Frontal cortex (tissue), 4 donors: ENCODE measurements at places on chromosomes 3 and 15.

DNA sequence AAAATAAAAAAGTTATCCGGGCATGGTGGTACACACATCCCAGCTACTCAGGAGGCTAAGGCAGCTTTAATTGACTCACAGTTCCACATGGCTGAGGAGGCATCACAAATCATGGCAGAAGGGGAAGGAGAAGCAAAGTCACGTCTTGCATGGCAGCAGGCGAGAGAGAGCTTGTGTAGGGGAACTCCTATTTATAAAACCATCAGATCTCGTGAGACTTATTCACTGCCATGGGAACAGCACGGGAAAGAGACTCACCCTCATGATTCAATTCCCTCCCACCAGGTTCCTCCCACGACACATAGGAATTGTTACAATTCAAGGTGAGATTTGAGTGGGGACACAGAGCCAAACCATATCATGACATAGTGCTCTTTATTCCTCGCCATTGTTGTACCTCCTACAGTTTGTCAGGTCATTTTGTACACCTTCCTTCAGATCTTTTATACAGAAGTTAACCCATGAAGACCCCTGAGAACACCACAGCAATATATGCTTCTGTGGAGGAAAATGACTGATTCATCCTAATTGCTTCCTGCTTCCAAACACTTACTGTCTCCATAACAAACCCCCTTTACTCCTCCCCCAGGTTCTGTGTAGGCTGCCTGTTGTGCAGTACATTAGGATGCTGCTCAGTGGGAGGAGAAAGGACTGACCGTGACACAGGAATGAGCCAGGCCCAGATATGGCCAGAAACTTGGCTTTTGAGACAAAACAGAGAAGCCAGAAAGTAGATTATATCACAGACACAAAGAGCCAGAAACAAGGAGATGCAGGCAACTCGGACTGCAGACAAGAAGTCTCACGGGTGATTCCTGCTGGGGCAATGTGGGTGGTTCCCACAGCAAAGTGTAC, 67.9 kb upstream of the HEG1 start:
- DNase-seq: no peak

DNA sequence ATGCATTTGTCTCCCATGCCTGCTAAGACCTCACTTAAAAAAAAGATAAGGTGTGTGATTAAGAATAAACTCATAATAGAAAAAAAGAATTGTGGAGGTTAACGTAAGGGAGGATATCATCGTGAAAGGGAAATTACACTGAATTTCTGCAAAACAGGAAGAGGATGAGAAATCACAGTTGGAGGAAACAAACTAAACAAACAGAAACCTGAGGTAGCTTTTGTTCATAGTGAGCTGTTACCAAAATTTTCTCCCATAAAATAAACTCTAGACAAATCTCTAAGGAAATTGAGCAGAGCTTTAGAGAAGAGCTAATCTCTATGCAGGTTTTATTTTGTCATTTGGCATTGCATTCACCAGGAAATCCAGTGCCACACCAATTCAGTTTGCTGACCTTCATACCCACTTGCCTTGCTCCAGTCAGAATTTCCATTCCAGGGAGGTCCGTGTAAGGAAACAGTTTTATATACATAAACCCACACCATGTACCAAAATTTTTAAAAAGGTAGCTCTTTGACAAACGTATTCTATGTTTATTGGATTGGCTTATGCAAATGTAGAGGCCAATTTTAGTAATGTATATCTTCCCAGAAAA, 231.2 kb downstream of the MBNL1 start:
- DNase-seq: no peak

- DNase-seq: no peak
Measured at GRCh38 chr15:61138156-61138555, 90.9 kb downstream of the RORA start.

DNA sequence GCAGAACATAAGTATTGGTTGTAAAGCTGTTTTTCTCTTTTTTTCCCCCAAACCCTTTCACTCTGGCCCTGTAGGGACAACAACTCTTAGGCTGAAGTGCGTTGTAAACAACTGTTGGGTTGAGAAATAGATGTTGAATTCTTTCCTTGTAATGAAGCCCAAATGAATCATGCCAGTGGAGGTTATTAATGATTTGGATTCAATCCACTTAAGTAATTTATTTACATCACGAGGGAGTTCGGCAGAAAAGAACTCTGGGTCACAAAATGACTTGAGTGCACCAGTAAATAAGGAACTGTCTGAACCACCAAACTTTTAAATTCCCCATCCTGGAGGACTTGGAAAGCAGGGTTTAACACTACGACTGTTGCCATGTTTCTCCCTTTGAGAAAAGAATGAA, 218.9 kb downstream of the PDZRN3 start:
- no peak for DNase-seq

DNA sequence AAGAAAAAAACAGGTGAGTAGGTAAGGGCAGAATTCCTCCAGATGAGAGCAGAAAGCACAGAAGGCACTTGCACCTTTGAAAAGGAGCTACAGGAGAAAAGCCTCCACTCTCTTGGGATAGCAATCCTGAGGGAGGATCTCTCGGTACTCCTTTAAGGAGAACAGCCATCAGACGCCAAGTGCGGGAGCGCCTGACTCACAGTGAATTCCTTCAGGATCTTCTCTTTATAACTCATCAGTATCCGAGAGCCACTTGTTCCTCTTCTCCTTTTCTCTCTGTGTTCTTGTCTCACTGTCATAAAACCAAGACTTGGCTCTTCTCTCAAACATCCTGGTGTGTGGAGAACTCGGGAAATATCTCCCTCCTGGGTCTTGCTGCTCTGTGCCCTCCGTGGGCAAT, 10.1 kb upstream of the GOLGA8J start:
- DNase-seq: no peak

GRCh38 chr3:9168241-9168741, 81.2 kb downstream of the SRGAP3 start:
- no peak for DNase-seq

- no peak for DNase-seq
Measured at GRCh38 chr3:42432485-42432884, 22.1 kb upstream of the LYZL4 start.

DNA sequence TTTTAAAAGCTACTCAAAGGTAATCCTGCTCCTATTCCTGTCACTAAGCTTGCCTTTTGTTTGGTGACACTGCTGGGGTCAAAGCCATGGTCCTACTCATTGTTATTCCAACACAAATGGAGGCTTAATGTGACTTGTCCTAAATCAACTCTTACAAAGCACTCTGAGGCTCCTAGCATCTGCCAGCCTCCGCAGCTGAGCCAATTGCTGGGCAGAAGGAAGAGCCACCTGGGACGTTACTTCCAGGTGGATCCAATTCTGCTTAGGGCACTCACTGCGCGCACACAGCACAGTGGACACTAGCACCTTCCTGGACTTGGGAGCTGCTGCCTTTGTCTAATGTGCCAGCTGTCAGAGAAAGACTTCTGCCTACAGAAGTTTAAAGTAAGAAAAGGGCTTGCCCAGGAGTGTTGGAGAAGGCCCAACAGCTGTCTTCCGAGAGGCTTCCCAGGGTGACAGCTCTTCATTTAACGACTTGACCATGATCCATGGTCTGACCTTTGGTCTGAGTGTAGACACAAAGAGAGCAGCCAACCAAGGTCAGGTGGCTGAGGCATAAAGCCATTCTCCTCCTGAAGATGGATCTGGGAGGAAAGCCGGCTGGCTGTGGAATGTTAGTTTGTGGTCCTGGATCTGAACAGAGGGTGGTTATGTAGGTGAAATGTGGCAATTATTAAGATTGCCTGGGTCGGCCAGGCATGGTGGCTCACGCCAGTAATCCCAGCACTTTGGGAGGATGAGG, 102.2 kb downstream of the AQP9 start:
- no peak for DNase-seq

DNA sequence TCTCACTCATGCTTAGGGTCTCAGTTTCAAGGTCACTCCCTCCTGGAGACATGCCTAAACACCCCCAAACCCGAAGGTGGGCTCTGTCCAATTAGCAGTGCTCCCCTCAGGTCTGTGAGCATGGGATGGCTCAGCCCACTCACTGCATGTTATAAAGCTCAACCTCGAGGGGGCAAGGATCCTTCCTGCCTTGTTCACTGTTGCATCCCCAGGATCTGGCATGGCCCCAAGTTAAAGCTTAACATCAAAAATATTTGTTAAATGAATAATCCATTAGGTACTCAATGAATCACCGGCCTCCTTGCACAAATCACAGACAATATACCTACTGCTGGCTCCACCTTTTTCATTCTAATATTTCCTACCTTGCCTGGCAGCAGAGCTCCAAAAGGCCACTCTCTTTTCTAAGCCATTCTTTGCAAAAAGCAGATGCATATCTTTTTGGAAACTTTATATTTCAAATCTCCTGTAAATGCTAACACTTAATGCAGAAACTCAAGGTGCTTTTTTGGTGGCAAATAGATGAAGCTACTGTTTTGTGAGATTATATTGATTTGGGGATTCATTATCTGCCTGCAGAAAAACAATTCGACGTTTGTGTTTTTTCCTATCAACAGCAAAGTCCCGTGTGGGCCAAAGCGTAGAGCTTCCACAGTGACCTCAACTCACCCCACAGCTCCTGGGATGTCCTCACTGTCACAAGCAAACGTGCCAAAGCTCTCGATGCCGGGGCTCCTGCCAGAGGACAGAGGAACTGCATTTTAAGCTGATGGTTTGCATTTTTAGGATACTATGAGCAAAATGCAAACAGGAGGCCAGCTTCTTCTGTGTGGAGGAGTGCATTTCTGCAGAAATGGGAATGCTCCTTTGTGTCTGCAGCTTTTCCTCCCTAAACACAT, 35.4 kb downstream of the PCOLCE2 start:
- DNase-seq: no peak

- no peak for DNase-seq
Measured at GRCh38 chr15:29799859-29800258, 22.4 kb downstream of the TJP1 start.

DNA sequence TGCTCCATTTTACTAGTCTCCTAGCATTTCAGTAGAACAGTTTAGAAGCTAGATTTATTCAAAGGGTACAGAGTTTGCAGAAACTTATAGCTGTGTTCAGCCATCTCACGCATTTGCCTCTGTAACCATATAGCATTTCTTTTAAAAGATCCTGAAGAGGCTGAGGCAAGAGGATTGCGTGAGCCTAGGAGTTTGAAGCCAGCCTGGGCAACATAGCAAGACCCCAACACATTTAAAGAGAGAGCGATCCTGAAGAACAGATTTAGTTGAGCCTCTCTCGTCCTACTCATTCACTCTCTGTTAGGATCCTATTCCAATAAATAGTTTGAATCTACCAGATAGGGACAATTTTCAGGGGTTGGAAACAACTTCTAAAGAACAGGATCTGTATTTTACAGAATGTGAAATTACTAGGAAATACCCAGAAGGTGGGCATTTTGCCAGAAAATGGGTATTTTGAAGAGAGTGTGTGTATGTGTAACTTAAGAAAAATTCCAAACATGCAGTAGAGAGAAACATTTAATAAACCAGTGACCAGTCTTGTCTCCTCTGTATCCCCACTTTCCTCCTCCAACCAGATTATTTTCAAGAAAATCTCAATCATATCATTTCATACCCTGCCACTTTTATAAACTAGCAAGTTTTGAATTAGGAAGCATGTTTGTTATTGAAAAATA, 4.5 kb downstream of the EIF3J start:
- DNase-seq: no peak

DNA sequence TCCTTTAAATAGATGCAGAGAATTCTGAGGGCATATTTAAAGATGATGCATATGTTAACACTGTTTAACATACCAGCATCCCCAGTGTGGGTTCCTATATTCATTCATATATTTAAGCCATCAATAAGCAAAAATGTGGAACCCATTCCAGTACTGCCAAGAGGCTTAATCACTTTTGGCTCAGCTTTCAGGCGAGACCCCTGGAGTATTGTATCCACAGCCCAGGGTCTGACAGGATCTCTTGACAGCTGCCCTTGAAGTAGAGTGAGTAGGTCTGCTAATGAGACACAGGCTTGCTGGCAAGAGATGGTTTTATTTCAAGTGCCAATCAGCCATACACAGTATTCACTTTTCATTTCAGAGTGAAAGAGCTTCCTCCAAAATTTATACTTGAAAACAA, 367.3 kb downstream of the OCA2 start:
- DNase-seq: no peak

GRCh38 chr3:191087391-191087790, 111.7 kb upstream of the OSTN start:
- no peak for DNase-seq

DNA sequence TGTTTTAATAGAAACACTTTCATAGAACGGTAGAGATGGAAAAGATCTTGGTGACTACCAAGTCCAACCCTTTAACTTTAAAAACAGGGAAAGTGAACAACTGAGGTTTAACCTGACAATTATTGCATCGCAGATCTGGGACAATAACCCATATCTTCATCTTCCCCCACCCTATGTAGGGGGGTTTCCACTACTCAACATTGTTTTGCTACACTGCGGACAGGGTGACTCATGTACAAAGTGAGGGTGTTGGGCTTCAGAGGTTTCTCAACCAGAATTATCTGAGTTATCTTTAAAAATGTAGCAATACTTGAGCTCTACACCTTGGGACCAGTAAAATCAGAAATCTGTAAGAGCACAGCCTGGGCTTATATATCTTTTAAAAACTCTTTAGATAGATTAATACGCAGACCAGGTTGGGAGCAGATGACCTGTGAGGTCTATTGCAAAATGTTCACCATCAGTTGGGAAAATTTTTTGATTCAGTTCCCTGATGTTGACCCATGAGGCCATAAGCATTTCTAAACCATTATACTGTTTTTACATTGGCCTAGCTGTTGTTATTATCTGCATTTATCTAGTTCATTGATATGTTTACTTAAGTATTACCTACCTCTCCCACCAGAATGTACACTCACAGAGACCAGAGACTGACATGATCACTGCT, 103.6 kb upstream of the ICE2 start:
- no peak for DNase-seq

- DNase-seq: no peak
Measured at GRCh38 chr3:153289334-153289808, 127.3 kb downstream of the RAP2B start.
